ENCODE measurements at places on chromosomes 11 and 22.

DNA sequence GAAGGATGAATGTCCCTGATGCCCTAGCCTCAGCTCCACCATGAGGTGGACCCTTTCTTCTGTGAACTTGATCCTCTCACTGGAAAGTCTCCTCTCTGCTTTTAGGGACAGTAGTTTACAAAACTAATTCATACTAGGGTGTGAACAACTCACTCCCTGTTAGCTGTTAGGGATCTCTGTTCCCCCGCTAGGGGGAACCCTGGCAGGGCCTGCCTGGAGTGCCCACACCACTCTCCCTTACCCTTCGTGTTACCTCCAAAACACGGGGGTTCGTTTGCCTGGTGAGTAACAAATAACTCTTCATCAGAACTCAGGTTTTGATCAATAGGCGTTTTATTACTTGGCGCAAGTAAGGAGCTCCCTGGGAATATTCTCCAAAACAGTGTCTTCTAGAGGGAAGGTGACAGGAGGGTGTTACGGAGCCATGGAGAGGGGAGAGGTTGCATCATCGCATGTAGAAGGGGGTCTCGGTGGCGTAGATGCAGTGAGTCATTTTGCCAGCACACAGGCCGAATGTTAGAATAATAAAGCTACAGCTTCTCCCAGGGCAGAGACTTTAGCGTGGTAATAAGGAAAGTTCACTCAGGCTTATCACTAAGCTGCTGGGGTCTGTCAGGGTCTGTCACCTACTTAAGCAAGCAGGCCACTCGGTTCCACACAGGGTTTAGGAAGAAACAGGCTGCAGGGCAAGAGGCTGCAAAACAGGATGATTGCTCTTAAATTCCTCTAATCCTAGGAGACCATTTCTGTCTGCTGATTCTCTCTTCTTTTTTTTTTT lies 45.8 kb downstream of the C11orf96 start:
- no peak for DNase-seq

DNA sequence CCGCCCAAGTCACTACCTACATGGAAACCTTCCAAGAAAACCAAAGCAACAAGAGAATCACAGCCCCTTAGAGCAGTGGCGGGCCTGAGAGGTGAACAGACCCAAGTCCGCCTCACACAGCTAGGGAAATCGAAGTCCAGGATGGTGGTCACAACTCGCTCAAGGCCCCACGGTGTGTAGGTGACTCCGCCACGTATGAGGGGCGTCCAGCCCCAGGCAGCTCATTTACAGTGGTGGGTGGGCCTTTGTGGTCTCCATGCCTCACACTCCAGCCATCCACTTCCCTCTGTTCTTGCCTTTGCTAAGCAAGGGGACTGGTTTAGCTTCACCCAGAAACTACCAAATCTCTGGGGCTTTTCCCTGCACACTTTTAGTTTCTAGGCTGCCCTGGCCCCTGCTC lies 9.7 kb upstream of the TCF20 start:
- no peak for DNase-seq

DNA sequence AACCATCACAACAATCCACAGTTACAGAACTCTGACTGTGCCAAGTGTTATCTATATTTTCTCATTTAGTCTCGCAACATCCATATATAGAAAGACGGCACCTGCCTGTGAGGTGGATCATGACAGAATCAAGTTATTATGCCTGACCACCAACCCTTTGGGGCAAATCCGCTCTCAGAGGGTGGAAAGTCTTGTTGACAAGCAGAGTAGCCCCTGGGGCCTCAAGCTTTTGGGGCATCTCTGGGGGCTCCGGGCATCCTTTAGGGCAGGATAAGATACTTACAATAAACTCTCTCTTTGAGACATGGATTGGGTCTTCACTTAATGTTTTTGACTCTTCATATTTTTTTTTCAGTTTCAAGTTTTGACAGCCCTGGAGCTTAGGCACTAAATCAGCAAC lies 150.5 kb upstream of the NAV2 start:
- DNase-seq, result no peak

GRCh38 chr11:72226701-72227100 lies 2.1 kb downstream of the INPPL1 start:
- DNase-seq, result no peak

GRCh38 chr11:132147464-132147863 lies 777.0 kb downstream of the NTM start:
- DNase-seq, result no peak

- DNase-seq, result no peak
These were observed 987.6 kb downstream of the TBC1D22A start for GRCh38 chr22:47750086-47750485.

DNA sequence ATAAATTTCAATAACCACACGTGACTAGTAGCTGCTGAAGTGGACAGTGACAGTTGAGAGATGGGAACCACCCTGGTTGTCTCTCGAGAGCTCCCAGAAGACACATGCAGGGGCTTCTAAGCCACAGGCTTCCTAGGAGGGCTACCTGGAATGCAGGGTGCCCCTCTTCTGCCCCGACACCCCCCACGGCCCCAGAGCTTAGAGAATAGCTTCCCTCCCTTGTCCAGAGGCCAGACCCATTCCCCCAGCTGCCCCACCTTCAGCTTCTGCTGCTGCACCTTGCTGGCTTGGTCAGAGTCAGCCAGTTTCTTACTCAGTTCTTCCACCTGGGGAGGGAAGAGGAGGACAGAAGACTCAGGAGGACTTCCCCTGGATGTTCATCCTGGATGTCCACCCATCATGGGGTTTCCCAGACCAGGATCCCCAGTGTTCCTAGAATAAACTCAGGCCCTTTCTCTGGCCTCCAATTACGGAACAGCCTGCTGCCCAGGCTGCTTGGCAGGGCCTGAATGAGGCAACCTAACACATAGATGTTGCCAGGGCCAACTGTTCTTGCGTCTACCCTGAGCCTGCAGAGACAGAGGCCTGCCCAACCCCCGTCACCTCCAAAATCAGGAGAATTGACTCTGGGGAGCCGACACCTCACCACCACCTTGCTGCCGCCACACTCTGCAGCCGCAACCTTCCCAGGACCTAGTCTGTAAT lies 12.0 kb downstream of the IL18BP start:
- no peak for DNase-seq

DNA sequence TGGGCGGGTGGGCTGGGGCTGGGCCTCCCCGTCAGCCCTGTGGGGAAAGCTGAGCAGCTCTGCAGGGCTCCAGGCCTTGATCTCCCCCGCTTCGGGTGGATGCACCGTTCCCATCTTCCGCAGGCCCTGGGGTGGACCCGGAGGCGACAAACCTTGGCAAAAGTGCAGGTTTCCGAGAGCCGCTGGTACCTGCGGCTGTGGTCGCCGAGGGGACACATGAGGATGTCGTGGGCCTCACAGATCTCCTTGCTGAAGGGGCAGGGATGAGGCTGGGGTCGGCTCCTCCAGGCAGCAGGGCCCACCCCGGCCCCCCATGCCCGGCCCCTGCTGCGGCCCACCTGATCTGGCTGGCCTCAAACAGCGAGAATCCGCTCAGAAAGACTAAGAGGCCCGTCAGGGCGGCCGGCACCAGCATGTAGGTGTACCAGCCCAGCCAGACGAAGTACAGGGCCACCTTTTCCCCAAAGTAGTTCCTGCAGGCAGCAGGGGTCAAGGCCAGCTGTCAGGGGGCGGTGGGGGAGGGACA lies 11.8 kb downstream of the ANO9 start:
- DNase-seq, result peak; percentile 7

DNA sequence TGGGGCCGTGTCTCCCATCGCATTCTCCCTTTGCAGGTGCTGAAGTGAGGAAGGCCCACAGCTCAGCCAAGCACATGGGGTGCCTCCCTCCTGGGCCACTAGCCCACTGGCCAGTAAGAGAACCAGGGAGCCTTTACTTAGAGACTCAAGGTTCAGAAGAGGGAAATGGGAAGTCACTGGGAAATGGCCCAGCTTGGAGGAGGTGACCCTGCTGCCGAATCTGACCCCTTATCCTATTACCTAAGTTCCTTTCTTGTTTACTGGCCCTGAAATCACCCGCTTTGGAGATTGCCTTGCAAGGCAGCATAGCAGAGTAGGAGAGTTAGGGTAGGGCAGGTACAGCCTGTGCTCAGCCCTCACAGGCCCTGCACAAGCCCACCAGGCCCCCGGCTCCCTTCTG lies 24.4 kb downstream of the UPB1 start:
- no peak for DNase-seq

GRCh38 chr11:127943152-127943551 lies 644.2 kb downstream of the ETS1 start:
- no peak for DNase-seq

DNA sequence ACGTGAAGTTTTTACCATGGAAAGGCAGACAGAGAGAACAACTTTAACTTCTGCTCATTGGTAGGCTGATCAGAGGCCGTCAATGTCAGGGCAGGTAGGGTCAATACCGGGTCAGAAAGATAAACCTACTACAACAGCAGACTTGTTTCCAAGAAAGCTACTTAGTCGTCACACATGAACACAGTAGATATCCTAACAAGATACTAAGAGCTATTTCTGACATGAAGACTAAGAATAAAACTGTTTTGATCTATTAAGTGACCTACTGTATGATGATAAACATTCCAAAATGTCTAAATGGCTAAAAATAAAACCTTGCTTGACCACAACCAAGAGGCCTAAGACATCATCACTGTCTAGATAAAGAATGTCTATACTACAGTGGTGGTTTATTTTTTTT lies 231.3 kb downstream of the CADM1 start:
- no peak for DNase-seq

- no peak for DNase-seq
These were observed 99.1 kb upstream of the MTNR1B start for GRCh38 chr11:92870196-92870832.

DNA sequence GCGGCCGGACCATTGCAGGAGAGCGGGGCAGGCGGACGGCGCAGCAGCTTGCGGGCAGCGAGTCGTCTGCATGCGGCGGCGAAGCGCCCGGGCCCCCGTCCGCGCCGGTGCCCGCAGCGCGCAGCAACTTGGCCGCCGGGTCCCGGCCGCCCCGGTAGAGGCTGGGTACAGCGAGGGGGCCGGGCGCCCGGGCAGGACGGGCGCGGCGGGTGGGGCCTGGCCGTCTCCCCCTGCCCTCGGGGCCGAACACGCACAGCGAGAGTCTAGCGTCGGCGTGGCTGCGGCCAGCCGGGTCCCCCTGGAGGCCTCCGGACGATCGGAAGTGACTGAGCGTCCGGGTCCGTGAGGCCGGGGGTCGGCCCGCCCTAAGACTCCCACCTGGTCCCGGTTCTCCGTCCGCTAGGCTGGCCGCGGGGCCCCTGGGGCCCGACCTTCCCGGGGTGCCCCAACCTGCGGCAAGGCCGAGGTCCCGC lies 775 bp upstream of the TRABD start:
- no peak for DNase-seq

DNA sequence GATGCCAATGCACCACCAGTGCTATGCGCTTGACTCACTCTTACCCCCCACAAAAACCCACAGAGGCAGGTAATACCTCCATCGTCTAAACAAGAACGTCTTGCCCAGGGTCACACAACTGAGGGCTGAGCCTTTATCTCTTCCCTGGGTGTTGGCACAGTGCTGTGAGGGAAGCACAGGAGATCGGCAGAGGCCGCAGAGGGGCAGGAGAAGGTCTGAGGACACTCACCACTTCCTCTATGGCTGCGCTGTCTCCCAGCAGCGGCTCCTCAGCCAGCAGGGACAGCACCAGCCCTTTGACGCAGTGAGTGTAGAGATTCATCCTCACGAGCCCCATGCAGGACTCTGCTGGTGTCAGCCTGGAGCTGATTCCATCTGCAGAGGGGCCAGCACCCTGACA lies 19.9 kb downstream of the HPS4 start:
- no peak for DNase-seq

- no peak for DNase-seq
These were observed 61.0 kb upstream of the FGF3 start for GRCh38 chr11:69880041-69880825.

- no peak for DNase-seq
These were observed 31.4 kb upstream of the CLDN5 start for GRCh38 chr22:19555651-19556050.

- no peak for DNase-seq
These were observed 64.2 kb upstream of the BLID start for GRCh38 chr11:122179961-122180834.

GRCh38 chr11:72321381-72321996 lies 77.5 kb upstream of the PHOX2A start:
- no peak for DNase-seq

DNA sequence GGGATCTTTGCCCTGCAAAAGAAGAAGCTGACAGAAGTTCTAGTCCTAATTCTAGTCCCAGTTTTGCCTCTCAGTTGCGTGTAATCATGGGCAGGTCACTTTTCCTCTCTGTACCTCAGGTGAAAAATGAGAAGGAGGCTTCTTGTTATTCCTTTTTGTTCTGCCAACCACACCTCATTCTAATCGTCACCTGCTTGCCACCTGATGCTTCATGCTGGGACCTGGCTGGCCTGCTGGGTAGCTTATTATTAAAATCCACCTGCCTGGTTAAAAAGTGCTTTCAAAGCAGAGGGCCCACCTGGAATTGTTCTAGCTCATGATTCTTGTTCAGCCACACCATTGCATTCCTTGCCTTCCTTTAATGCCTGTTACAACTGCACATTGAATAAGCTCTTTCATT lies 8.4 kb upstream of the ALG8 start:
- no peak for DNase-seq

GRCh38 chr22:39094717-39095389 lies 2.2 kb upstream of the APOBEC3H start:
- DNase-seq, result no peak

DNA sequence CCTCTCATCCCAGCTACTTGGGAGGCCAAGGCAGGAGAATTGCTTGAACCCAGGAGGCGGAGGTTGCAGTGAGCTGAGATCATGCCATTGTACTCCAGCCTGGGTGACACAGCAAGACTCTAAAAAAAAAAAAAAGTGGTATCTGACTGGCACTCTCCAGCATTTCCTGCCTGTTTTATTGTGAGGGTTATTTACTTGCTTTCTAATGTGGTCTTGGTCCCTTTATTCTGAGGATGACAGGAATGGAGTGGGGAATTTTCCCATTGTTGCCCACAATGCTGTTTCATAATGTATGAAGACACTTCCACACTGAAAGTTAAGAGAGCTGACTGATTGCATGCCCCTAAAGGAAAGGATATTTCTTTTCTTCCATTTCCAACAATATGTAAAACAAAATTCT lies 286.5 kb upstream of the MTNR1B start:
- no peak for DNase-seq

GRCh38 chr11:95734009-95734572 lies 55.5 kb downstream of the FAM76B start:
- DNase-seq, result no peak

GRCh38 chr11:110177086-110177456 lies 83.9 kb downstream of the ZC3H12C start:
- no peak for DNase-seq

GRCh38 chr22:37249986-37250385 lies 5.9 kb upstream of the RAC2 start:
- no peak for DNase-seq

GRCh38 chr11:112837162-112837826 lies 123.9 kb upstream of the NCAM1 start:
- no peak for DNase-seq

GRCh38 chr11:1050581-1051355 lies 14.2 kb upstream of the MUC6 start:
- DNase-seq, result peak; percentile 74
